Transverse colon (tissue), 4 donors: ENCODE measurements at places on chromosomes 5 and 9.
A peak's percentile ranks its signal among the peaks of the same experiment; 100 is the strongest.

DNA sequence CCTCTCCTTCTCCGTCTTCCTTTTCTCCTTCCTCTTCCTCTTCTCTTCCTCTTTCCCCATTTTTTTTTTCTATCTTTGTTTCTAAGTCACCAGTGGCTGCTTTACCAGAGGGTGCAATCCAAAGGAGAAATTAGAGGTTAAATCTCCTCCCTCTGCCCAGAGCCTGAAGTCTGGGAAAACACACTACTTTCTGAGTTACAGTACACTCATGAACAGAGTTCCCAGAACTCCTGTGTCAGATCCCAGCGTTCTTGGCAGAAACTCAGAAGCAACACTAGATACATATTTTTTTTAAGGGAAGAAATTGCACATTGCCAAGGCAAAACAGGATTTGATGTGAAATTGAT is 189.0 kb downstream of the SNCAIP start:
- DNase-seq = no peak

GRCh38 chr9:115142517-115143270 is 24.7 kb upstream of the TNC start:
- DNase-seq = no peak

DNA sequence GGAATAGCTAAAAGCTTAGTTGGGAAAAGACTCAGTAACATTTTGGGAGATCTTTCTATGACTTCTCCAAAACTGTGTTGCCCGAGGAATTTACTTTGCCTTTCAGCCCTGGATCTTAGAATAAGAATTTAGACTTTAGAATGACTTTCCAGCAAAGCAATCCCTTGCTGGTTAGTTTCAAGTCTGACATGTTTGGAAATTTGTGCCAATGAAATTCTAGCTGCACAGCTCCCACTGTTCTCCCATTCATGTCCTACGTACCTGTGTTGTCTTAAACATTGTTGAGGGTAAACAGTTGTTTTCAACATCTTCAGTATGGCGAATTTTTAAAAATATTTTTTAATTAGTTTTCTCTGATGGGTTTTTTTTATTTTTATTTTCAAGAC is 111.4 kb downstream of the CCDC192 start:
- DNase-seq = no peak

DNA sequence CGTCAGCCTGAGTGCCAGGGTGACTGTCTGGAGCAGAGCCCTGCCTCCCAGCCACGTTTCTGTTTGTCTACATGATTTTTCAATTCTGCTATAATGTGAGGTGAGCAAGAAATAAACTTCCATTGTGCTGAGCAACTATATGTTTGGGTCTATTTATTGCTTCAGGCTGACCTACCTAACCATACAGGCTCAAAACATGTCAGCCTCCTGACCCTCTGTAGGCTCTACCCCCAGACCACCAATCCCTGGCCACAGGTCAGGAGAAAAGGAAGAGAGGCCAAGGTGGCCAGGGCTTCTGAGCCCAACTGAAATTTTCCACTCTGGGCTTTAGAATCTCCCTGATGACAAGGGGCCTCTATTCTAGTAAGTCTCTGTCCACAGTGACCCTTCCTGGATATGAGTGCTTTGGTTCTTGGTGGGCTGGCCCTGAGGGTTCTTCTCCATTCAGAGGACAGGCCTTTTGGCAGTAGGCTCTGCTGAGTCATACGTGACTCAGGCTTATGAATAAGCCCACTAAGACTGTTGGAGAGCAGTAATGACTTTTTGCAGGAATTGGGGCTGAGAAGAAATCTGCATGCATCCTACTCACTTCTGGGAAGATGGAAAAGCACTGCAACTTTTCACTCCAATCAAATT is 117.2 kb upstream of the TBCA start:
- DNase-seq = no peak

GRCh38 chr5:96716007-96716406 is 53.8 kb downstream of the CAST start:
- DNase-seq = no peak

DNA sequence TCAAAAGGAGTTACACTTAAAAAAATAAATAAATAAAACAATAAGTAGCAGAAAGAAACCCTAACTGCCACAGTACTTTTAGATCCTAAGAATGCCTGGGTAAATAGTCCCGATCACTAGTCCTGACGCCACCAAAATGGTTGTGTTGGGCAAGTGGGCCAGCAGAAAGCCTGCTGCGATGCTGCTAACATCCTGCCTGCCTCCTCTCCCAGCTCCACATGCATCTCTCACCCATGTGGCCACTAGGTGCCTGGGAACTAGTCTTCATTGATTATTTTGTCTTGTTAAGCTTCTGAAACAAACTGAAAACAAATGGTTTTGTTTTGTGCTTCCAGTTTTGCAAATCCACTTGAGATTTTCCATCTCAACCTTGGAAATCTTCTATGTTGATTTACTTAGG is 54.4 kb upstream of the TRAF1 start:
- no peak for DNase-seq

- DNase-seq = no peak
Measured at GRCh38 chr5:148684528-148684927, 30.2 kb upstream of the HTR4 start.

- no peak for DNase-seq
Measured at GRCh38 chr9:107000218-107000617, 137.3 kb downstream of the ZNF462 start.

GRCh38 chr5:115940080-115940810 is 22.0 kb upstream of the LVRN start:
- no peak for DNase-seq

DNA sequence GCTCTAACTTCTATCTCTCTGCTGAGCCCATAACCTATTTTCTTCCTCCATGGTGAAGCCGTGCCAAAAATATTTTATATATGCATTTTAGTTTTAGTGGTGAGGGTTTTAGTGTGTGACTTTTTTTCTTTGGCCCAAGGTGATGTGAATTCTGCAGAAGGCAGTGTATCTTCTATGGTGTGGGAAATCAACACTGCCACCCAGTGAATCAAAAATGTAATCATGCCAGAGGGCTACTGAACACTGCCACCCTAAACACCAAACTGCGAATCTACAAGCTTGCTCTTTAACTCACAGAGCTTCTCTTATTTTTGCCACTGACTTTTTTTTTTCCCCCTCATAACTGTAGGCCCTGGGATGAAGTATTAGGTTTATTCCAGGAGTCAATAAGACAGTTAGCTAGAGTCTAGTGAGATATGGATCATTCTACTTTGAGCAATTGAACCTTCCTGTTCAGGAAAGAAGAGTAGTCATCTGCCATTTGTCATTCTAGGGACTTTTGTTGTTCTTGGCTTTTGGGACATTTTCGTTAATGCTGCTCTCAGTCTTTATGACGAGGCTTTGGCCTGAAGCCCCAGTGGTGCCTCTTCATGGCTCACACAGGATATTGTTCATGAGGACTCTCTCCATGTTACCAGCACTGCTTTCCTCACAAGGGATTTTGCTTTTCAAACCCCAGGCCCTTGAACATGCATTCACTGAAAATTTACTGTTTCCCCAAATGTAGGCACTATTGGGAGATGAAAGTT is 53.1 kb downstream of the C7 start:
- DNase-seq = no peak

DNA sequence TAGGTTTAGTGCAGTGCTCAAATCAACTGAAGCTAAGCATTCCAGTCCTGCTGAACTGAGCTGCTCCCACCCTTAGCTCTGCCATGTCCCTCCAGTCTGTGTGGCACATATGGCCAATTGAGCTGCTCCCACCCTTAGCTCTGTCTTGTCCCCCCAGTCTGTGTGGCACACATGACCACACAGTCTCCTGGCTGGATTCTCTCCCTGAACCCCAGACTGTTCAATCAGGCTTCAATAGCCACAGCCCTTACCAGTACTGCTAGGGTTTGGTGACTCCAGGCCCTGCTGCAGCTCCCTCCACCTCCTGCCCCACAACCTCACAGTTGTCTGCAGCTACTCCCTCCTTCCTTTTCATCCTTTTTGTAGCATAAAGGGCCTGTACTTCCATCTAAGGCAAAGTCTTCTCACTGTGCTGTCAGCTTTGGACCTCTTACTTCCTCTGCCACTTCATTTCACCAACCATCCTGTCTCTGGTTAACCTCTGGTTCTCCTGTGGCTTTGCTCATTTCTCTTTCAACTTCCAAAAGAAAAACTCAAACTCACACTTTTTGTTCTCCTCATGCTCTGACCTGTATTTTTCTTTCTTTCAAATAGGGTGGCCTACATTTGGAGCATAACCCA is 50.8 kb downstream of the ADAMTS12 start:
- DNase-seq = no peak

GRCh38 chr9:125507226-125507625 is 199.8 kb downstream of the MAPKAP1 start:
- no peak for DNase-seq

DNA sequence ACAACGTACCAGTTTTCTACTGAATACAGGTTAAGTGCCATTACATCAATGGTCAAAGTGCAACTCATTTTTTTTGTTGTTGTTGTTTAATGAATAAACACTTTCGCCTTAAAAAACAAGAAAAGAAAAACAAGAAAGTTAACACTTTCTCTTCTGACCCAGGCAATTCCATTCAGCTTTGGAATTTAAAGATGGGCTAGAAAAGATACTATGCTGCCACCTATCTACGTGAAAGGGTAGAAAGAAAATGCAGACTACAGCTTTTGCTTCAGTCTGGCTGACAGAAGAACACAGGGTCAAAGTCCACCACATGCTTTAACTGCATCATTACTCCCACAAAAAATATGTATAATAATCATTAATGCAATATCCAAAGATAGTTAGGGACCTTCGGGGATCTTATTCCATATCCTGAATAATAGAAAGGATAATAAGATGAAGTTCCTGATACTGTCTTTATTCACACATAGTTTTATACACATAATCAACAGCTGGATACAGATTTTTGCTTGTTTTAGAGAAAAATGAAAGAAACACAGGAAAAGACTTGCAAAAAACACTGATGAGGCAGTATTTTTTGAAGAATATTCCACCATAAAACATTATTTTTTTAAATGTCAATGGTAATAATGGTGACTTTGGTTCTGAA is 40.4 kb downstream of the ZDHHC21 start:
- no peak for DNase-seq

DNA sequence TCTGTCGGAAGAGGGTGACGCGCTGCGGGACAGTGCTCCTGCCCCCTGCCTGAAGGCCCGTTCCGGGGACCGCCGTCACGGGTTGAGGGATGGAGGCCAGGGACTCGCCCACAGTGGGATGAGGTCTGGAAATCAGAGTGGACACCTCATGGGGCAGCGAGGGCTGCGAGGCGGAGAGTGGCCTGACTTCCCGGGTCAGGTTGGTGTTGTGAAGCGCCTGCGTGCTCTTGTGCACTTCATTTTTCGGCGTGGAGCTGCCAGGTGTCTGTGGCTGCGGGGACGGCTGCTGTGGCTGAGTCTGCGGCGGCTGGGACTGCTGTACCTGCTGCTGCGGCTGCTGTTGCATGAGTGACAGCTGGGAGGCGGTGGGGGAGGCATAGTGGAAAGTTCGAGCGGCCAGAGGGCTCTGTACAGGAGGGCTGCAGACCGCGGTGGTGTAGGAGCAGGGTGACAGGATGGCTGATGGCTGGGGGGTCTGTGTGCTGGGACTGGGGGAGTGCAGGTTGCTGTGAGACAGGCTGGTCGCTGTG is 434.1 kb downstream of the HCN1 start:
- no peak for DNase-seq

DNA sequence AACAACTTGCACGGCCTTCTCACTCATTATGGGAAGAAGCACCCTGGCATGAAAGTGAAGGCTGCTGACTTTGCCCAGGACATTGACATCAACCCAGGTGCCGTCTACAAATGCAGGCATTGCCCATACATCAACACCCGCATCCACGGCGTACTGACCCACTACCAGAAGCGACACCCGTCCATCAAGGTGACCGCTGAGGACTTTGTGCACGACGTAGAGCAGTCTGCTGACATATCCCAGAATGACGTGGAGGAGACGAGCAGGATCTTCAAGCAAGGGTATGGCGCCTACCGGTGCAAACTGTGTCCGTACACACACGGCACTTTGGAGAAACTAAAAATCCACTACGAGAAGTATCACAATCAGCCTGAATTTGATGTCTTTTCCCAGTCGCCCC is 65.4 kb downstream of the ZNF462 start:
- DNase-seq = no peak

DNA sequence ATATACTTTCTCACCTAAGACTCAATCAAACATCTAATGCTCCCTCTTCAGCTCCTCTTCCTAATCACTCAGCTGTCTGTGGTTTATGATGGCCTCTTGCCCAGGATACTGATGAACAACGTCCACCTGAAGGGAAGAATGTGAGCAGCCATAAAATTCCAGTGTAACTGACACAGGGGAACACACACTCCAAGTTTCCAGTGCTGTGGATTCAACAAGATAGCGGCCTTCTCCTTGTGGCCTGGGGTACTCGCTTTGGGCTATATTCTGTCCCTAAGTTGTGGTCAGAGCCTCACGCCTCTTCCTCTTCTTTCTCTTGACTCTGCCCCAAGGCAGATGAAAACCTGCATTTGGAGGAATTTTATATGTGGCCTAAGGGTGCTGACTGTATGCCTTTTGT is 11.7 kb downstream of the B4GALT1 start:
- DNase-seq = no peak

- no peak for DNase-seq
Measured at GRCh38 chr5:72171667-72172066, 64.4 kb downstream of the MAP1B start.

DNA sequence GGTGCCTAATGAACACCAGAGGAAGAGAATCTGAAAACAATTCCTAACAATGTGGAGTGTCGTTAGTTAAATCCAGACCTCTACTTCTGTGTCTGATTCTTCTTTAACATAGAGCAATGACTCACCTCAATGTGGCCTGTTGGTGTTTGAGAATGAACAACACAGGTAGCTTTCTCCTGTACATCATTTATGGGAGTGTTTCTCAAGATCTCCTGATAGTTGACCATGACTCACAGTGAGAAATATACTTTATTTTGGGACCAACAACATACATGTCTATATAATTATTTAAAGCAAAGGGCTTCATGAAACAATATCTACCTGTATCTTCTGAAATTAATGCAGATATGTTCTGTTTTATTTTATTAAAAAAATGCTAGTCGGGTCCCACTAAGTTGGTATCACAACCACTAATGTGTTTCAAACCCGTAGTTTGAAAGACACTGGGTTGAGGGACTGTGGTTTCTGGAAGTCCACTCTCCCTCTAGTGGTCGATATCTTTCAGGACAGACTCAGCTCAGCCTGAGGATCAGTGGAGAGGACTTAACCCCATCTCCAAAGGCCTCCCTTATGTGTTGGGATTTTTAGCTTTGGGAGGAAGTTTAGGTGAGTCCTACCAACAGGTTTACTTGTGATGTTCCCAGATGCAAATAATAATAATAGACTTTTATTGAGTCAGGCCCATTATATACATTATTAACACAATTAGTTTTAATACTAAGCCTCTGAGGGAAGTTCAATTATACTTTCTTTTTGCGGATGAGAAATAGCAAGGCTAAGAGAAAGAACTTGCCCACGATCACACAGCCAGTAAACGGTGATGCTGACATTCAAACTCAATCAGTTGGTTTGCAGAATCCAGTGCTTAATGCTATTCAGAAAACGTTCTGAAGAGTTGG is 70.0 kb upstream of the KLF9 start:
- peak; percentile 42 for DNase-seq

GRCh38 chr5:10635867-10636350 is 72.0 kb downstream of the ANKRD33B start:
- no peak for DNase-seq

- DNase-seq = no peak
Measured at GRCh38 chr5:172002840-172003512, 3.5 kb downstream of the FBXW11 start.

- DNase-seq = no peak
Measured at GRCh38 chr5:79401216-79401615, 112.7 kb downstream of the HOMER1 start.

- no peak for DNase-seq
Measured at GRCh38 chr9:101458963-101459631, 23.5 kb upstream of the ALDOB start.
